ENCODE measurements at places on chromosomes 3 and 15.

- DNase-seq: no peak
Measured at GRCh38 chr3:38782148-38782547, 33.9 kb downstream of the SCN10A start.

DNA sequence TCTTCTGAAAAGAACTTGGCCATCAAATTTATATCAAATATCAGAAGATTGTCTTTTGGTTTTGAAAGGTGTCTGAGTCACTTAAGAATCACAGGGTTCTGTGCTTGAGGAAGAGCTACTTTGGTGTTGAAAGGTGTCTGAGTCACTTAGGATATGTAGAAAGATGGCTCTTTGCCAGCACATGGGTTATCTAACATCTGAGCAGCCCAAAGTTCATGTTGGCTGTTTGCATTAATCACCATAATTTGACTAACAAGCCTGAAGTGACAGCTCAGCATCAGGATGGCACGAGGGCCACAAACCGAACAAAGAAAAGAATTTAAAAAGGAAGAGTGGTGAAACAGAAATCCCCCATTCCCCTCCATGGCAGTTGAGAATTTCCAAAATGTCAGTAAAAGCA lies 190.5 kb upstream of the CMC1 start:
- no peak for DNase-seq

- DNase-seq: no peak
Measured at GRCh38 chr3:188174317-188175044, 20.5 kb downstream of the LPP start.

GRCh38 chr3:107824822-107825371 lies 265.9 kb downstream of the CD47 start:
- no peak for DNase-seq

DNA sequence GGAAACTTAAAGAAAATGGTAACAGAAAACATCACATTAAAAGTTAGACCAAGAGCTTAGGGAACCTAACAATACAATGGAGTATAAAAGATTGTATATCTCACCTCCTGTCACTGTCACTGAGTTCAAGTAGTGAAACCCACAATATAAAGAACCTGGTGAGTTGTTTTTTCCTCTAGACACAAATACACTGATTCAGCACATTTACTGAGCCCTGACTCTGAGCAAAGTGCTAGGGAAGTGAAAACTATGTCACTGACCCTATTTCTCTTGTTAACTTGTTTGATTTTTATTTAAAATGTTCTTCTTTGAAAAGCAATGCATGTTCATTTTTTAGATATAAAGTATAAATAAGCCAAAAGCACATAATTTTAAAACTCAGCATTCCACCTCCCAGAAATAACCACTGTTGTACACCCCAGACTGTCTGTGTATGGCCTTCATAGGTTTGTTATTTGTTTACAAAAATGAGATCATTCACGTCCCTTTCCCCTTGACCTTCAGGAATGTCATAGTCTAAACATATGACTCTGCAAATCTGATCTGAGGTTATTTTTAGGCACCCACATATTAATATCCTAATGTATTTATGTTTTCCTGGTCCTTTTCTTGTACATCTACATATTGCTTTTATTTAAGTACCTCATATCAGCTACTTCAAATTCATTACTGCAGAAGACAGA lies 69.2 kb upstream of the CSTA start:
- DNase-seq: no peak

- DNase-seq: no peak
Measured at GRCh38 chr3:104412608-104413580, 953.8 kb upstream of the ALCAM start.

DNA sequence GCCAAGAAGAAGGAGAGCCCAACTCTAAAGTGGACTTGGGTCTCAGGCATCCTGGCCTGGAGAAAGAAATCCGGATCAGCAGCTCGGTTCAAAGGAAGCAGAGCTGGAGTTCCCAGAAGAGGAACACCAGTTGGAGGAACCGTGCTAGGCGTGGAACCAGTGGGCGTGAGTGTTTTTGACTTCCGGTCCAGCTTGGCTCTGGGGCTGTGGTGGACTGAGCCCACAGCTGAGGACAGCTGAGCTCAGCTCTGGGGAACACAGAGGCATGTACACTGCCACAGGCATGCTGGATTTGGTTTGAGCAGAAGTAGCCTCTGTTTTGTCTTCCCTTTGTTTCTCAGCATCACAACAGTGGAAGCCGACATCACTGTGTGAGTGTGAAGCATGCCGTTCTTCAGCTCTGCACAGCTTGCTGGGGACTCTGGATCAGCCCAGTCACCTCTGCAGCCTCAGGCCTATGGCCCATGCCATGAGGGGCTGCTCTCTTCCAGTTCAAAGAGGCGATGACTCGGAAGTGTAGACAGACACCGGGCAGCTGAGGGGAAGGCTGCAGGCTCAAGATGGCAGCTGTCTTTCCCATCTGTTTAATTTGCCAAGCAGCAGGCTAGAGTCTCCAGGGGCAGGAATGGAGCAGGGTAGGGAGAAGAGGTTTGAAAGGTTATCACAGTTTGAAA lies 185.8 kb upstream of the UBE3A start:
- DNase-seq: no peak

DNA sequence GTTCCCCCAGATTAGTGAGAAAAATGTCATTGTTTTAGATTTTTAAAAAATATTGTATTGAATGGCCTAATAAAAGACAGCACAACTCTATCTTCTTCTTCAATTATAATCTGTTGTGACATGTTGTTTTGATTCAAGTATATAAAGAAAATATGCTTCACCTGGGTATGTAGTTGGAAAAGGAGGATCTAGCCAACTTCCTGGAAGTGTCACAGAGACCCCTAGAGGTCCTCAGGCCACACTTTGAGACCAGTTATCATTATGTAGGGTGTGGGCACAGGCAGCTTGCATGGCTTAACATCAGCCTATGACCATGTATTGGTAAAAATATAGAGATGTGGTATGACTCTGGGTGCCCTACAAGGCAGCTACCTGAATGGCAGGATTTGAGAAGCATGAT lies 14.7 kb upstream of the RYR3 start:
- no peak for DNase-seq

- DNase-seq: no peak
Measured at GRCh38 chr15:62242999-62243398, 77.9 kb upstream of the C2CD4B start.

Data from substantia nigra (tissue), 51 donors.